ENCODE measurements at places on chromosomes 1 and 21.

DNA sequence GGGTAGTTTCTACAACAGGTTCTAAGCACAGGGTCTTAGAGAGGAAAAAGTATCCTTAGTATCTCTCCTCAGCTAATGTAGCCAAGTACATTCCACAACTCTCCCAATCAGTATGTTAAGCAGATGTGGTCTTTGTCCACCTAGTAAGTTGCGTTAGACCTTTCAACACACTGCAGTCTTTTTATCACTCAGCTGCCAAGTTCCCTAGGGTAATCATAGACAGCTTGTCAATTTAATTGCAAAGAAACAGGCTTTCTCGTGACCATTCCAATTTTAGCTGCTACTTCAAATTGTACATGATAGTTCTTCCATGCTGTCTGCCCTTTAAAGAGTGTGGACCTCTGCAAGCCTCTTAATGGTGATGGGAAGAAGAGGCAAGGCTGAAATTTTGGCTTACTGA lies 211.8 kb upstream of the PKN2 start:
- no peak for DNase-seq

- DNase-seq, result no peak
Measured at GRCh38 chr1:226107471-226108460, 45.2 kb downstream of the H3-3A start.

- no peak for DNase-seq
Measured at GRCh38 chr21:41894922-41895557, 15.9 kb upstream of the PRDM15 start.

GRCh38 chr1:31805318-31805717 lies 10.5 kb downstream of the SPOCD1 start:
- no peak for DNase-seq

DNA sequence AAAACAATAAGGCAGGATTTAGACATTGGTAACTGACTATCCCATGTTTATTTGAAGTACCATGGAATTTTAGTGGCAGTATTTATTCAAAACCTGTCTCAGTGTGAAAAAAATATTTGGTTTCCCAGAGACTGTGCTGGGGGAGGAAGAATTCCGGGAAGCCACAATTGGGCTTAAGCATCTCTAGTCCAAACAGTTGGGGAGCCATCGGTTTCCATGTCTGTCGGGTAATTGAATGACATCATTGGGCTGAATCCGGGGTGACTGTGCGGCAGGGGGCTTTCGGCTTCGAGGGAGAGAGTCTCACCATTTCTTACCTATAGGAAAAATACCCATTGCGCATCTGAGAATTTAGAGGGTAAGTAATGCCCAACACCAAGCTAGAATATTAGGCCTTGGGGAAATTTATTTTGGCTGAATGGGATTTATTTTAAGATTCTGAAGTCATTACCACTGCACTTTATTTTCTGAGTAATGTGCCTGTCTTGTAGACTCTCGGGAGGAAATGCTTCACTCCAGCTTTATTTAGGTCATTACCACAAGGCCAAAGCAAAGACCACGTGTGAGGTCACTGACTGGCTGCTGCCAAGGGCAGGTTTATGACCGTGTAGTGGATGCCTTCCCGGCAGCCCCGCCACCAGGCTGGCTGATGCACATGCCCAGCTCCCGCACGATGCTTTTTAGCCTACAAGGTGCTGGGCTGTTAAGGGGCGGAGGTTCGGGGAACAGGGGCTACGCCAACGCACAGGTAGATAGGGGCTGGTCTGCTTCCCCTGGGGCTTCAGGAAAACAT lies 23.1 kb upstream of the UMODL1 start:
- DNase-seq, result no peak

GRCh38 chr1:83741348-83741747 lies 257.6 kb downstream of the TTLL7 start:
- DNase-seq, result no peak

DNA sequence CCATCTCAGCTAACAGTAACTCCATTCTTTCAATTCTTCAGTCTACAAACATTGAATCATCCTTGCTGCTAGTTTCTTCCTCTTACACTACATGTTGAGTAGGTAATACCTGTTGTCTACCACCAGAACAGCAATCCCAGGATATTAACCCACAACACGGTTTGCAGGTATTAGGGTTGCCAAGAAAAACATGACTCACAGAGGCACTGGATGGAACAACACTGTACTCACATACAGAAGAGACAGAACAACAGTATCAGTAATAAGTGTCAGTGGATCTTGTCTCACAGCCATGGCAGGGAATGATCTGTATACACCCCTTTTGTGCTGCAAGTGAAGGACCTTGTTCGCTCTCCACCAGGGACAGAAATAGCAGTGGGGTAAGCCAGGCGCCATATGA lies 212.1 kb downstream of the GPR52 start:
- no peak for DNase-seq

DNA sequence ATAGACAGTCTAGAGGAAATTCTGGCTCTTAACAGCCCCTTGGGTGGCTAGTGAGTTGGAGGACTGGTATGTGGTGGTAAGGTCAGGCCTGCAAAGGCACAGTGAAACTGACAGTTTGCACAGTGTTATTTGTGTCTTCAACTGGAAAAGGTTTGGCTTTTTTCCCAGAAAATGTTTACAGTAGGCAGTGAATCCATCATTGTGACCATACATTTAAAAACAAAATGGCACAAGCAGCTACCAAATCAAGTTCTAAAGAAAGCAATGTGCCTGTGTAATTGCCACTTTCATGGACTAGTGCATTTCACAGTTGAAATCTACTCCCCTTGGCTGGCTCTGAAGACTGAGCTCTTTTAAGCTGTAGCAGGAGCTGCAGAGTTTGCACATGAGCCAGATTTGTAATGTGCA lies 24.8 kb downstream of the ATPAF1 start:
- no peak for DNase-seq

- DNase-seq, result no peak
Measured at GRCh38 chr1:16183179-16183578, 27.3 kb upstream of the EPHA2 start.

- peak; percentile 7 for DNase-seq
Measured at GRCh38 chr1:209937996-209938959, at the start of gene SYT14. TSS of gene SYT14 (plus strand) at chr1:209938217. CDS start at chr1:209938265, 48 bp downstream.

GRCh38 chr1:175968486-175969172 lies 225.2 kb upstream of the TNR start:
- no peak for DNase-seq

DNA sequence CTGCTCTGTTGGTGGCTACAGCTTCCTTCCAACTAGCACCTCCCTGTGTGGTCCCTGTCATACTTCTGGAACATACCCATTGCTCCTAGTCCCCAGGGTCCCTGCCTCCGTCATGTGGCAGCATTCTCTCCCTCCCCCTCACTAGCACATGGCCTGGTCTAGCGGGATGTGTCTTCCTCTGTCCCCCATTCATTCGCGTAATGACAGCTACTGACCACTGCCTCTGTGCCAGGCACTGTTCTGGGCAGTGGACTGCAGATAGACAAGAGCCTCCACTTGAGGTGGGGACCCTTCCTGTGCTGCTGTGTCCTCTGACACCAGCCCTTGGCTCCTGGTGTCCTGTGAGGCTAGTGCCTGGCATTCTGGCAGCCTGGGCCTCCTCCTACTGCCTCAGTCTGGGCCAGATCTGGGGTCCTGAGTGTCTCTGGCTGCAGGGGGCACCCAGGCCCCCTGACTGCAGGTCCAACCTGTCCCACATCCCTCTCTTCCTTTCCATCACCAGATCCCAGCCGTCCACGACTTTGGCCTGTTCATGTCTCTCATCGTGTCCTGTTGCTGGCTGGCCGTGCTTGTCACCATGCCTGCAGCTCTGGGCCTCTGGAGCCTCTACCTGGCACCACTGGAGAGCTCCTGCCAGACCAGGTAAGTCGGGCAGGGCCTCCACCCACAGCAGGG lies 38.1 kb downstream of the DISP3 start:
- no peak for DNase-seq

DNA sequence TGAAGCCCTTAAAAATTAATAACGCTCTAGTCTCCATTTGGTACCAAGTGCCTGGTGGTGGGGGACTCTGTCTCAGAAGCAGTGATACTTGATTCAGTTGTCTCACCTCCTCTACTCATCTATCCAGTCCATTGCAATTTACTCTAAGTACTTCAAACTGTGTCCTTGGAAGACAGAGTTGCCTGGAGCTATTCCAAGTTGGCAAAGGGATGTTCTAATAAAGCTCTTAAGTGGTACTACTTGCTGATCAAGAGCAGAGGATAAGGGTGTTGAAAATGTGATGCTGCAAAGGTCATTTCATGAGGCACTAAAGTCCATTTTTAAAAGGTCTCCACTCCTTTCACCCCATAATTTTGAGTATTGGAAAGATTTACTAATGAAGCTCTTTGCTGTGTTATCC lies 142.2 kb downstream of the NFIA start:
- no peak for DNase-seq

DNA sequence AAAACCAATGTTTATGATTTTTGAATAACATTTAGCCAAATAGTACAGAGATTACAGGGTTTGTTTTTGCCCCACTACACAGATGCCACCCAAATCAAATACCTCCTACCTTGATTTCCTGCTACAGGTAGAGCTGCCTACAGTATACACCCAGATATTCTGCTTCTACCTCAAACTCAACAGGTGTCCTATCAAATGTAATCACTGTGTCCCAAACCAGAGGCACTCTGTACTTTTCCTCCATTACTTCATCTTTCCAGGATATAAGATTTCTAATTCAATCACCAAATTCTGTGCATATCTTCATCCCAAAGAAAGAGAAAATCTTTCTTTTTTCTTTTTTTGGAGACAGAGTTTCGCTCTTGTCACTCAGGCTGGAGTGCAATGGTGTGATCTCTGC lies 9.6 kb downstream of the PUM1 start:
- DNase-seq, result no peak

DNA sequence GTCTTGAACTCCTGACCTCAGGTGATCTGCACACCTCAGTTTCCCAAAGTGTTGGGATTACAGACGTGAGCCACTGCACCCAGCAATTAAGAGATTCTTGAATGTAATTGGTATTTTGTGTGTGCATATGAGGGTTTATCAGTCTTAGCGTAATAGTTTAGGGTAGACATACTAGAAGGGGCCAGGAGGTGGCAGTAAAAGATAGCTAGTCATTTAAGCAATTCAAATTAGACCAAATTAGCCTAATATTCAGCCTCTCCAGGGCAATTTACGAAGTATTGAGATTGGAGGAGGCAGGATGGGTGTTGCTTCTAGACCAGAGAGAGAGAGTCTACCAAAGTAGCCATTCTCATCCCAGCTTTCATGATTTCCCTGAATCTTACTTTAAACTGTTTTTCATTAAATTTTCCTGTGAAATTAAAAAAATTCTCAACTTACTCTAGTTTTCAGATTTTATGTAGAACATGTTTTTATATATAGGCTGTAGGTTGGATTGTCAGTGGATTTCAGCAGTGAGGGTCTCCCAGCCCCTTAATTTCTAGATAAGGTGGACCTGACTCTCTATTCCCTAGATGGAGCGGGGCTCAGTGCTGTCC lies 119.7 kb downstream of the HHAT start:
- peak; percentile 35 for DNase-seq

- DNase-seq, result no peak
Measured at GRCh38 chr1:157956732-157957131, 36.7 kb upstream of the KIRREL1 start.

Data from CD4-positive, alpha-beta T cell (primary cell).